NCI-H2081 treated with DMSO at 0.1 percent for 48 hours (cell line): ENCODE measurements at places on chromosomes 3 and 15.

GRCh38 chr3:11583638-11584046, 60.1 kb downstream of the VGLL4 start:
- DNase-seq, result no peak

GRCh38 chr3:18806633-18807032, 341.7 kb upstream of the KCNH8 start:
- DNase-seq, result no peak

DNA sequence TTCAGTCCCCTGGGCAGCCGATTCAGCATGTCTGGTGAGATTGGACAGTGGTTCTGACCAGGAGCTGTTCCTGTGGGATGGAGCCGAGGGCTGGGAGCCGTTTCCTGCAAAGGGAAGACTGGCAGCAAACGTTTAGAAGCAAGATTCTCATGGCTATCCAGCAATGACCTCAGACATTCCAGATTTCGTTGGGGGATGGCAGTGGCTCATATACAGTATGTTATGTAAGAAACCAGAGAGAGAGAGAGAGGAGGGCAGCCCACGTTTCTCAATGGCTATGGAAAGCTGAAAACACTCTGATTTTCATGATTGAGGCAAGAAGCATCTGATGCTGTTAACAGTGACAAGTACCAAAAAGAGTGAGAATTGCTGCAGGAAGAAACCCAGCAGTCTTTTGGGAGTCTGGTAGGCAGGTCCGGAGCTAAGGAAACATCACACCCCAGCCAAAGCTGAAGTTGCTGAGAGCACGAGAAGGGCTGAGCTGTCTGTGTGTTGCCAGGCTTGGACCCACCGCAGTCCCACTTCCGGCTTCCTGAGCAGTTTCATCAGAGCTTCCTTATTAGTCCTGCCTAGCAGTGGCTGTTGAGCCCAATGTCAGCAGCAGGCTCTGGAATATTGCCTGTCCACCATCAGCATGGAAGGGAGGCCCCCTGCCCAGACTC, 25.6 kb upstream of the VPS8 start:
- no peak for DNase-seq

GRCh38 chr3:49674497-49674983, 389 bp downstream of the APEH start:
- no peak for DNase-seq

GRCh38 chr3:67790043-67790442, 135.6 kb upstream of the SUCLG2 start:
- no peak for DNase-seq

DNA sequence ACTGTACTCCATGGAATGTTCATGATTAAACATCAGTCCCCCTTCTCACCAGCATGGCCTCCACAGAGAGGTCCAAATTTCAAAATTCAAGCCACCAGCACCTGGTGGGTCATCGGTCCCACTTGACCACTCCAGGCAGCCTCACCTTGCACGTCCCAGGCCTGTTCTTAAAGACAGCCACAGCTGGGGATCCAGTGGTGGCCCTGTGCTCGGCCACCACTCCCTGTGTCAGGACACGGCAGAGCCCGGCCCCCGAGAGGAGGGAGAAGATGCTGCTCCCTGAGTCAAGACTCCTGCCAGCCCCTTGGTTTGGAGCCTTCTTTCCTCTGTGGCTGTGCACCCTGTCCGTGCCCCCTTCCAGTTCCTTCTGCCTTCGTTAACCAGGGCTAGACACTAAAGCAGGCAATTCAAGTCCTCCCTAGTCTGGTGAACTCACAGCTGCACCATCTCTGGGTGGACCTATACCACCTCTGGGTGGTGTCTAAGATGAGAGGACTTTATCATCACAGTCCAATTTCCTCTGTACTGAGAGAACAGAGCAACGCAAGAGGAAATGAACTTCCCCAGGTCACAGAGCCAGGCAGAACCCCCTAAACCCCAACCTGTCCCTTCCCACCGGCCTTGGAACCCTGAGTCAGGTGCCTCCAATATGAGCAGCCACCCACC, 97.1 kb downstream of the MEGF11 start:
- no peak for DNase-seq

DNA sequence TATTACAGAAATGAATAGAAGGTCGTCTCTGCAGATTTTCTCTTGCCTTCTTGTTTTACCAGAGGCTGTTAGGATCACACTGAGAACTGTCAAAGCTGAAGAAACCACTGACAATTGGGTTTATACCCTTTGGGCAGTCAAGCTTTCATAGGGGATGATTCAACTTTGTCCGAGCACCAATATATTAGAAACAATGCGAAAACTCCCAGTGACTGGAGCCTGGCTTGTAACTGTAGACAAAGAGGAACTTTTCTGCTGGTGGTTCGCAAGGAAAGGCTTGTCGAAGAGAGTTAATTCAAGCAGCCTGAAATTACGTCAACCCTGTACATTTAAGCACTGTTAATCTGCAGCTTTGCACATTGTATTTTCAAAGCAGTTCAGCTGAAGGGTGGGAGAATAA, 193.2 kb upstream of the ZNF385D start:
- DNase-seq, result no peak

DNA sequence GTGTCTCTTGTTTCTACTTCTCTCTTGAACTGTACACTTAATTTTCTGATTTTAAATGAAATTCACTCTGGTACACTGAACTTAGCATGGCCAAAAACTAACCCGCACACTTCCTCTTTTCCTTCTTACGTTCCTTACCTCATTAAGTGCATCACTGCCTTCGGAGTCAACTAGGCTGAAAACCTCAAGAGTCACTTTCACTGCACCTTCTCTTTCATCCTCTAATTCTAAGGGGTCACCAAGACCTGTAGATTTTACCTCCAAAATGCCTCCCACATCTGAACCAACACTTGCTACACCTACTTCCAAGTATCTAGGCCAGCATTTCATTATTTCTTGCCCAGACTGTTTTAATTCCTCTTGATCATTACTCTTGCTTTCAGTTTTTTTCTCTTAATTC, 6.6 kb downstream of the CBLB start:
- no peak for DNase-seq

DNA sequence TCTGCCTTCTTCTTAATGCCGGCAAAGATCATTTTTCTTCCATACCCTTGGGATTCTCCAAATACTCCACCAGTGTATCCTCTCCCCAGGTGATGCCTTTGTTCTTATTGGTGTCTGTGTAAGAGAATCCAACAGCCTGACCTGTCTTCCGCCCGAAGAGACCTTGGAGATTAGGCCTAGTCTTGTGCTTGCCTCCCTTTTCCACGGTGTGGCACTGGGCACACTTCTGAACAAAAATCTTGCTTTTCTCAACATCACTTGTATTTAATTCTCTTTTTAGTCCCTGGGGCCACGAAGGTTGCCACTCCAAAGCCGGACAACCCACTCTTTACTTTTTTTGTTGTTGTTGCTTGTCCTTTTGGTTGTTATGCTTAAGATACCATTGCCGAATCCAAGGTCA, 14.0 kb upstream of the EMC3 start:
- DNase-seq, result no peak

DNA sequence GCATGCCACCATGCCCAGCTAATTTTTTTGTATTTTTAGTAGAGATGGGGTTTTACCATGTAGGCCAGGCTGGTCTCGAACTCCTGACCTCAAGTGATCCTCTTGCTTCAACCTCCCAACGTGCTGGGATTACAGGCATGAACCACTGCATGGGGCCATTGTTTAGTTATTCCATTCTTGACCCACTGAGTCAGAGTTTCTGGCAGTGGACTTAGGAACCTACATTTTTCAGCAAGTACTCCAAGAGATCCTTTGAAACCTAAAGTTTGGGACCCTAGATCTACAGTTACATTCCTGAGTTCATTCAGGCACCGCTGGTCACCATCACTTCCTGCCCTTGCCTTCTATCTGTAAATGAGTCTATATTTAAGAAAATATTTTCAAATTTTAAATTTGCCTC, 1.4 kb upstream of the TNFSF10 start:
- DNase-seq, result no peak

- no peak for DNase-seq
Measured at GRCh38 chr3:102095383-102095782, 246.1 kb downstream of the NFKBIZ start.

- DNase-seq, result peak; percentile 64
Measured at GRCh38 chr3:192816351-192816750, 89.0 kb upstream of the FGF12 start.

GRCh38 chr3:113285226-113285625, 73.9 kb downstream of the BOC start:
- no peak for DNase-seq

DNA sequence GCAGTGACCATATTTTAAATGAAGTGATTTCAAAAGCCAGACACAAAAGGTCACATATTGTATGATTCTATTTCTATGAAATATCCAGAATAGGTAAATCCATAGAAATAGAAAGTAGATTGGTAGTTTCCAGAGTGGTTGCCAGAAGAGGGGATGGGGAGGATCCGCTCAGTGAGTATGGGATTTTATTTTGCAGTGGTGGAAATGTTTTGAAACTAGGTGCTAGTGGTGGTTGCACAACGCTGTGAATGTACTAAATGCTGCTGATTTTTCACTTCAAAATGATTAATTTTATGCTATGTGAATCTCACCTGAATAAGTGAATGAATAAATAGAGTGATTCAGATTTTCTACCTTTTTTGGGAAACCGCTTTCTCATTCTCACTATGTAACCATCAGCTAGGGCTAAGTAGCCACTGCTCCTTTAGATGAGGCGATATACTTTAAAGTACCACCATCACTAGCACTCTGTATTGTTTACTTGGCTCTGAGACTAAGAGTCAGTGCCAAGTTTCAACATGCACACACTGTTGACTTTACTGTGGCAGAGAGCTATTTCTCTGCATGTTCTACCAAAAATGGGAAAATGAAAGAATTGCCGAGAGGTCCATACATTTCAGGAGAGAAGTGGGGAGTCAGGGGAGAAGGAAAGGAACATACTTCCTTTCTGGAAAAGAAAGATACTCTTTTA, 90.7 kb upstream of the GOLIM4 start:
- no peak for DNase-seq

GRCh38 chr3:134617608-134618477, 33.0 kb downstream of the KY start:
- DNase-seq, result no peak
